Retina (tissue), 1 donor: ENCODE measurements at places on chromosomes 11 and 22.

- DNase-seq = no peak
These were observed 32.9 kb downstream of the CDON start for GRCh38 chr11:126029805-126030204.

- no peak for DNase-seq
These were observed 4.5 kb downstream of the PRDM10 start for GRCh38 chr11:129998107-129998506.

GRCh38 chr11:29131055-29131454 lies 885.8 kb downstream of the KCNA4 start:
- no peak for DNase-seq

DNA sequence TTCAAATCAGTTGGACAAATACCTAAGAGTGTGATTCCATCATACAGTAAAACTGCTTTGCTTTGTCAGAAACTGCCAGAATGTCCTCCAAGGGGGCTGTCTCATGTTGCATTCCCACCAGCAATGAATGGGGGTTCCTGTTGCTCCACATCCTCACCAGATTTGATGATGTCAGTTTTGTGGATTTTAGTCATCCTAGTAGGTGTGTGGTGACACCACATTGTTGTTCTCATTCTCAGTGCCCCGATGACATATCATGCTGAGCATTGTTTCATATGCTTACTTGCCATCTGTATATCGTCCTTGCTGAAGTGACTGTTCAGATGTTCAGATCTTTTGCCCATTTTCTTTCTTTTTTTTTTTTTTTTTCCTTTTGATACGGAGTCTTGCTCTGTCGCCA lies 37.0 kb downstream of the CDPF1 start:
- no peak for DNase-seq

DNA sequence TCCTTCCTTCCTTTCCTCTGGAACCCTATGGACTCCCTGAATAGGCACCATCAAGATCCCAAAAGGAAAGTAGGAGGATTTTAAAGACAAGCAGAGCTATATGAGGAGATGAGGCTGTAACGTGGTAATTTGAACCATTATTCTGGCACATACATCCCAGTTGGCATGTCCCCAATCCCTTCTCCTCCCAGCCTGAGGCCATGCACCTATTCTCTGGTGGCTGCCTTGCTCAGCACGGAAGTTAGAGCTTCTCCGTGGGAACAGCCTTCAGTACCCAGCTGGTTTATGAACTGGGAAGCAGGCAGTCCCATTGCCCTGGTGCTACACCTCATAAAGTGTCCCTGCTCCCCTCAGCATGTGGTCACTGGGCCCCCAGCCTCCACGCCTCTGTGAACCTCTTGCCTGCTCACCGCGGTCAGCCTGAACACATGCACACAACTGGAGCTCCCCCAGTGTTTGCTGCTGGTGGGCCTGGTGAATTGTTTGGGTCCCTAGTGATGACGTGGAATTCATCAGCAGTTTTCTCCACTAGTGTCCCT lies 139.9 kb upstream of the PLET1 start:
- DNase-seq = no peak

GRCh38 chr11:57556041-57556440 lies 11.4 kb downstream of the UBE2L6 start:
- DNase-seq = no peak

GRCh38 chr11:44793350-44794090 lies 66.8 kb downstream of the TSPAN18 start:
- peak; percentile 81 for DNase-seq

DNA sequence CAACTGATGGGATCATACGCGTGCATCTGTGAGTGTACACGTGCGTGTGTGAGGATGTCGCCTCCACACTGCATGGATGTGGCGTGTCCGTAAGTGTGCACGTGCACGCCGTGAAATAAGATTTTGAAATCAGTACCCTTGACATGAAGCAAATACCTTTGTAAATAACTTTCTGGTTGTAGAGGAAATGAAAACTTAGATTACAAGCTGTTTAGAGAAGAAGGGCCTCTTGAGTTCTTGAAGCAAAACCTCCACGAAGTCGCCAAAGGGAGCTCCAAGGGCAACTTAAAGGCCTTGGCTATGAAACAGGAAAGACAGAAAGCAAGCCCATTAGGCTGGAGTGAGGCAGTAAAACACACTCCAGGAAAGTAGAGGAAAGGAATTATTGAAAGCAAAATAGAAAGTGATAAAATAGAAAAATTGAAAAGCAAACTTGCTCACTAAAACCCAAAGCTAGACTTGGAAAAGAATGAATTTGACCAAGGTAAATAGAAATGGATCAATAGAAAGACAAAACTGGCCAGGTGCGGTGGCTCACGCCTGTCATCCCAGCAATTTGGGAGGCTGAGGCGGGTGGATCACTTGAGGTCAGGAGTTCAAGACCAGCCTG lies 29.7 kb upstream of the TOLLIP start:
- DNase-seq = peak; percentile 30

GRCh38 chr11:34235189-34235588 lies 122.6 kb downstream of the ABTB2 start:
- no peak for DNase-seq

GRCh38 chr22:21447694-21448402 lies 19.3 kb upstream of the TMEM191C start:
- no peak for DNase-seq

DNA sequence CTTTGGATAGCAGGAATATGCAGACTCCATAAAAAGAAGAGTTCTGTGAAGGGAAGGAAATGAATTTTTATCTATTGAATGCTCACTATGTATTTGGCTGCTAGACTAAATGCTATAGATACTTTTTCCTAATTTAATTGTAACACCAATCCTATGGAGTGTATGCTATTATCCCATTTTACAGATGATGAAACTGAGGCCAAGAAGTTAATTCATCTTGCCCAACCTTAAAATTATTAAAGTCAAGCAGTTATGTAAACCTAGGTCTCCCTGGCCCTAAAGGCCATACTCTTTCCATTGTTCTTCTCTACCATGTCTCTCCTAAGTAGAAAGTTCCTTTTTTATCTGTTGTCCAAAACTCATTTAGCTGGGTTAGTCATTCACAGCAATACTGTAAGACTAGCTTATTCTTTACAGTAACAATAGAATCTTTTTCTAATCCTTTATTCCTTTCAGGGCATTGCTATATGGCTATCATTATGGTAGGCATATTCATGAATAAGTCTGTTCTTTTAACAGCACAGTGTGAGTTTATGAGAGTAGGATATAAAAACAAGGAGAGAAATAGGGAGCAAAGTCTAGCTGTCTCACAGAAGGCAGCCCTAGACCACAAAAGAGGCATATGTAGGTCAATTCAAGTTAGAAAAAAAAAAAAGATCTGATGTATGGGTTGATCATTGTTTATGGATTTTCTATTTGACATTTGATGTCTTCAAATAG lies 50.5 kb downstream of the MAML2 start:
- no peak for DNase-seq

GRCh38 chr11:14269692-14270573 lies 89.0 kb downstream of the RRAS2 start:
- no peak for DNase-seq

DNA sequence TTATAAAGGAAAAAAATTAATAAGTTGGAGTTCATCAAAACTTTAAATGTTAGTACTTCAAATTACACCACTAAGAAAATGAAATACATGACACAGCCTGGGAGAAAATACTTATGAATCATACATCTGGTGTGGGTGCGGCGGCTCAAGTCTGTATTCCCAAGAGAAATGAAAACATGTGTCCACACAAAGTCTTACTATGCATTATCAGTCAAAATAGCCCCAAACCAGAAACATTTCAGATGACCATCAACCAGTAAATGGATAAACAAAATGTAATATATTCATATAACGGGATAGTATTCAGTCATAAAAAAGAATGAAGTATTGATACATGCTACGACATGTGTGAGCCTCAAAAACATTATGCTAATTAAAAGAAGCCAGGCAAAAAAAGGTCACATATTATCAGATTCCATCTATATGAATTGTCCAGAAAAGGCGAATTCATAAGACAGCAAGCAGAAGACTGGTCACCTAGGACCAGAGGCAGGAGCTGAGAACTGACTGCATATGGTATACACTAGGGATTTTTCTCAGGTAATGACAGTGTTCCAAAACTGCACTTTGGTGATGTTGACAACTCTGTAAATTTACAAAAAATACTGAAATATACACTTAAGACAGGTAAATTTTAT lies 5.3 kb upstream of the AKIP1 start:
- no peak for DNase-seq

GRCh38 chr11:126878913-126879482 lies 121.6 kb downstream of the KIRREL3 start:
- DNase-seq = peak; percentile 12

GRCh38 chr11:92739041-92739440 lies 230.4 kb upstream of the MTNR1B start:
- no peak for DNase-seq

DNA sequence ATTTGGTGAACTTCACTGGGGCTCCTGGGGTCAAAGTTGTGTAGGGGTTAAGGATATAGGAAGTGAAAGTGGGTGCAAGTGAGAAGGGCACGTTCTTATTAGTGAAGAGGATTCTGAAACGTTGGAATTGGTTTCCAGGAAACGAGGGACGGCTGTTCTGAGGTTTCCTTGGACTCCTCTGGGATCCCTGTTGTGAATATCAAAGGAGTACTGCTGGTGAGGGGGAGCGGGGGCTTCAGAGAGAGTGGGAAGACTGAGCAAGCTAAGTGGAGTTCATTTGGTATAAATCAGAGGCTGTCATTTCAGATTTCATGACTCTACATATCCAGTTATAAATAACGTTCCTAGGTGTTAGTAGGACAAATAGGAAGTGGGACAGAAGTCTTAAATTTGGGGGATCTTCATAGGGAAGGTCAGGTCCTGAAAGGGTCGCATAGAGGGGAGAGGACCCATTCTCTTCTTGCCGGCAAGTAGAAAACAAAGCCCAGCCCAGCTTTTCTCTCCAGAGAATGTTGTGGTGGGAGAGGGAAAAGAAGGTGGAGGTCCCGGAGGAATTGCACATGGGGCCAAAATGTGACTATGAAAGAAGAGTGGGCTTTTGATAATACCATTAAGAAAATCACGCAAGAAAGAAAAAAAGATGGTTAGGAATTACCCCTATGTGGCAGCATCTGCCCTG lies 1.1 kb upstream of the NELL1 start:
- peak; percentile 23 for DNase-seq

DNA sequence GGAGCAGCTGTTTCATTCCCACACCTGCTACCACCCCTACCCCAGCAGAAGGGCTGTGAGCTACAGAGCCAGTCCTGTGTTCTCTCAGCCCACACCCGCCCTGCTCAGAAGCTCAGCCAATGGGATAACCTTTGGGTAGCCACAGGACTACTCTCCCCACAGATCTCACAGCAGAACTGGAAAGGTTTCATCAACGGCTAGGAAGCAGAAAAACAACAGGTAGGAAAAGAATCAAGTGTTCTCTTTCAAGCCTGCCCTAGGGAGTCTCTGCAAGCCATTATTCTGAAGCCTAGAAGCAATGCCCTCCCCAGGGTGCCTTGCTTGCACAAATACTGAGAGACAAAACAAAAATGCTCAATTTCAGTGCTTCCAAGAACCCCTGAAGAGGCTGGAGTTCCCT lies 77.2 kb downstream of the TMPRSS5 start:
- no peak for DNase-seq

DNA sequence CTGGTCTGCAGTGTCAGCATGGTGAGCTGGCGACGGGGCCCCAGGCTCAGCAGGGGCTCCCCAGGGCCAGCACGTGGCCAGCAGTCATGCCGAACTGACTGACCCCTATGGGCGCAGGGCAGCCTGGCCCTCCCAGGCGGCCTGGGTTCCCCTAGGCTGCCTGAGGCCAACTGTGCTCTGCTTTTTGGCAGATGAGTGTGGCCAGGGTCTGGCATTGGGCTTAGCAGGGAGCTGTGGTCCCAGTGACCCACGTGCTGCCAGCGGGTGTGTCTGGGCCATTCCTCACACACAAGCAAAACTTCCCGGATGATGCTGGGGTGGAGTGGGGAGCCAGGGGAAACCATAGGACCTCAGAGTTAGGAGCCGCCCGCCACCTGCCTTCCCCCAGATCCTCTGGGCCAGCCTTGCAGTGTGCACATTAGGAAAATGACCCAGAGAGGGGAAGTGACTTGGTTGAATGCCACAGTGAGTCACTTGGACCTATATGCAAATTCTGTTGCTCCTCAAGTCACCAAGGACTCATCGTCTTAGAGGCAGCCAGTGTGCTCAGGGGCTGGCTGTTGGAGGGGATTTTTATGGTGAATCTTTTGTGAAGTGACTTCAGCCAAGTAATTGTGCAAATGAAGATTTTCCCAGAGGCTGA lies 6.5 kb downstream of the ADORA2A start:
- no peak for DNase-seq

DNA sequence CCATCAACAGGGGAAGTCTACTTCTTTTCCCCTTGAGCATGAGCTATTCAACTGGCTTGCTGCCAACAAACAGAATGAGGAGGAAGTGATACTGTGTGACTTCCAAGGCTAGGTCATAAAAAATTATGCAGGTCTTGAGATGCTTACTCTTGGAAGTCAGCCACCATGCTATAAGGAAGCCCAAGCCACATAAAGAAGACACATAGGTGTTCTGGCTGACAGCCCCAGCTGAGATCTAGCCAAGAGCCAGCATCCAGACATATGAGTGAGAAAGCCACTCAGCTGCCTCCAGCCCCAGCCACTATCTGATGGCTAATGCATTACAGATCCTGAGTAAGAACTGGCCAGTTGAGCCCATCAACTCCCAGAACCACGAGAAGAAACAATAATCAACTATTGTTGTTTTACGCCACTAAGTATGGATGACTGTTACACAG lies 31.0 kb upstream of the PPP2R1B start:
- no peak for DNase-seq

- no peak for DNase-seq
These were observed 8.8 kb upstream of the EMSY start for GRCh38 chr11:76436020-76436419.

- DNase-seq = no peak
These were observed 13.9 kb upstream of the RASSF10 start for GRCh38 chr11:12995188-12995587.

DNA sequence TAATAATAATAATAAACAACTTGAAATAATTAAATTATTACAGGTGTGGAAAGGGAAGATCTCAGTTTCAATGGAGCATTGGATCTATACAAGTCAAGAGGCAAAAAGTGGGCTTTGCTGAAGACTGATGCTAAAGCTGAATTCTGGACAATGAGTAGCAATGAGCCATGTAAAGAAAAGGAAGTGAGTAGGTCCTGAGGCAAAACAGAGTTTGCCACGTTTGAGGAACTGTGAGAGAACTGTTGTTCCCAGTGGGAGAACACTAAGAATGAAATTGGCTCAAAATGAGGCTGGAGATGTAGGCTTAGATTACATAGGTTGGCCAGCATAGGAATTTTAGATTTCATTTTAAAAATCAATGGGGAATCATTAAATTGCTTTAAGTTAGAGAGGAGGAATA lies 33.9 kb upstream of the TEAD1 start:
- DNase-seq = no peak

DNA sequence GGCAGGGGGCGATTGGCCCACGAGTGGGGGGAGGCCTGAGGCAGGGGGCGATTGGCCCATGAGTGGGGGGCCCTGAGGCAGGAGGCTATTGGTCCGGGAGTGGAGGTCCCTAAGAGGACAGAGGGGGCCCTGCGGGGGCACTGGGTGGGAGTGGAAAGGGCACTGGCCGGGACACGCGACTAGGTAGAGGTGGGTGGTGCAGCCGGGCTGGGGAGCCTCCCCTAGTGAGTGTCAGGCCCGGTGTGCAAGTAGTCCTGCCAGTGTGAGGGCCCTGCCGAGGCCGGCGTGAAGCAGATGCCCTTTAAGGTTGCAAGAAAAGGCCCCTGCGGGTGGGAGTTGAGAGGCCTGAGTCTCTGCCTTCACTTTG lies 909 bp upstream of the BRD1 start:
- DNase-seq = no peak
